SJSA1 (cell line): ENCODE measurements at places on chromosomes 3 and 15. TPM values are rescaled to one million over a fixed set of nuclear protein-coding genes. Genes with fewer than 3 reads are reported as not detected.

DNA sequence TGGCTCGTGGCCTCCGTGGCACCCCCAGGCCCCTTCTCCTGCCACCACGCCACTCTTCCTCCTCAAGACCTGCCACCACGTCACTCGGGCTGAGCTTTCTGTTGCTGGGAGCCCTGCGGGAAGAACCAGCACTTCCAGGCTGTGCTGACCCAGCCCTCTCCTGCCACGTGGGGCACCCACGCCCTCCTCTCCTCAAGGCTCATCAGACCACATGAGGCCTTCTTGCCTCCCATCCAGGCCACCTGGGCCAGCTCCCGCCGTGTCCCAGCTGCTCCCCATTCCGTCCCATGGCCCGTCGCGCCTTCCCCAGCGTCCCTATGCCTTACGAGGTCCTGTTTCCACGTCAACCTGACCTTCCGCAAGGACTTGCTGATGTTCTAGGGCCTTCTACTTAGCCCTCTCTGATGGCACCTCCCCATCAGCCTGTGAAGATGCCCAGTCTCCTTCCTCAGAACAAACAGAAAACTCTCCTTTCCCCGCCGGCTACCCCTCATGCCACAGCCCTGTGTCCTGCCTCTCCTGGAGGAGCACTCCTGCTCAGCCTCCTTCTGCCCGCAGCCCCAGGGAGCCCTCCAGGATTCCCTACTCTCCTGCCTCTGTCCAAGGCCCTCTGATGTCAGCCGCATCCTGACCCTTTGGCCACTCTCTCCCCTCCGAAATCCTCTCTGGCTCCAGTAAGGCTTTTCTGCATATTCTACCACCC is 71.1 kb upstream of the BLM start:
- peaks cover 10% of the 10 kb centered on the region for H3K36me3 ChIP-seq
- H3K27me3 ChIP-seq = no peaks in the 10 kb centered on the region
- H3K27ac ChIP-seq = no peak overlapping the region
- H3K4me3 ChIP-seq = no peak overlapping the region
- no peak for DNase-seq

DNA sequence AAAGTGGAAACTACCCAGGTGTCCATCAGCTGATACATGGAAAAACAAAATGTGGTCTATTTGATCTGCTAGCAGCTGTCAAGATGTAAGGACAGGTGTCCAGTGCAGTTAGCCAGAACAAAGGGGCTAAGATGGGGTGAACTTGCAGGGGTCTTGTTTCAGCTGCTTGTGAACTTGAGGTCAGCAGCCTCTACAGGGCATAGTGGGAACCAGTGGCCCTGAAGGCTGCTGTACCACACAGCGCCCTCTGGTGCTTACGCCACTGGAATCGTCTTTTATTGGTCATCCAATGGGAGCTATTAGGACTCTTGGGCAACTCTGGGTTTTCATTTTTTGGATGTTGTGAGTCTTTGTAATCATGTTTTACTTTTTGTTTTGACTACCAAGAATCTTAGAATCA is 62.2 kb upstream of the CTSH start:
- no peak for DNase-seq
- H3K4me3 ChIP-seq = no peak overlapping the region
- no peak overlapping the region for H3K27ac ChIP-seq
- no peaks in the 10 kb centered on the region for H3K36me3 ChIP-seq

GRCh38 chr3:182331341-182331740 is 462.0 kb upstream of the ATP11B start:
- no peaks in the 10 kb centered on the region for H3K36me3 ChIP-seq
- H3K27ac ChIP-seq = no peak overlapping the region
- no peak for DNase-seq
- H3K27me3 ChIP-seq = no peaks in the 10 kb centered on the region

Gene C3orf80
- total RNA-seq = not detected in 2 replicates
